ENCODE measurements at places on chromosomes 16 and 17.

- no peak for DNase-seq
Observed at GRCh38 chr16:82580298-82580890, 46.4 kb upstream of the CDH13 start.

DNA sequence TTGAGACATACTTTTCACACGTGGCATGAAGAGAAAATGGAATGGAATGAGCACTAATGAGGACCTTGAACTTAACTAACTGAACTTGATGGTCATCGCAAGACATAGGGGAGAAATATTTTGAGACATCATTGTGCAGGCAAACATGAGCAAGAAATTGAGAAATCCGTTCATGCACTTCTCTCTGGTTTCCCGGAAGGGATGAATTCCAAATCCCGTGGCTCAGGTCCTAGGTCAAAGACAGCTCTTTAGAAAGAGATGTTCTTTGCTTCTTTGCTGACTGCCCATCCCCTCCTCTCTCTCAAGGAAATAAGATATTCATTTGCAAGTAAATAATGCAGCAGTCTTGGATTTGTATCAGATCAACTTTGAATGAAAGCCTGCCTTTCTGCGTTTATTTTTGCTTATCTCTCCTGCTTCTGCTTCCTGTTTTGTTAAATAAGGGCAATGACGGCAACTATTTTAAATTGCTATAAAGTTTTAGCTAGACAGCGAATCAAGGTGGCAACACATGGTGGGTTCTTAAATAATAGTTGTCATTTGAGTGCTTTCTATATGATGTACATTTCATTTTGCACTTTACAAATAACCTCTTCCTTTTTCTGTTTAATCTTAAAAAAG is 657.8 kb downstream of the MAF start:
- no peak for DNase-seq

DNA sequence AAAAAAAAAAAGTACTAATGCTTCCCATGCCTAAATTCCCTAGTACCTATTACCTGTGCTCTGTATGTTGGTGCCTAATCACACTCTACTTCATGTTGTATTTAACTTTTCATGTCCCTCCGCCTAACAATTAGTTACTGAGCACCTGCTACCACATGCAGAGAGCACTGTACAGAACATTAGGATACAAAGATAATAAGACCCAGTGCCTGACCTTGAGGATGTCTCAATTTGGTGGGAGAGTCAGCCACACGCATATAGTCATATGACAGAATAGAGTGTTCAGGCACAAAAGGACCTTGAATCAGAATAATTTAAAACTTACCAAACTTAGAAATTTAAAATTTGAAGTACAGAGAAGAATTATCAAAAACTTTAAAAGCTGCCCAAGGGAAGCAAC is 42.1 kb downstream of the USP31 start:
- no peak for DNase-seq

DNA sequence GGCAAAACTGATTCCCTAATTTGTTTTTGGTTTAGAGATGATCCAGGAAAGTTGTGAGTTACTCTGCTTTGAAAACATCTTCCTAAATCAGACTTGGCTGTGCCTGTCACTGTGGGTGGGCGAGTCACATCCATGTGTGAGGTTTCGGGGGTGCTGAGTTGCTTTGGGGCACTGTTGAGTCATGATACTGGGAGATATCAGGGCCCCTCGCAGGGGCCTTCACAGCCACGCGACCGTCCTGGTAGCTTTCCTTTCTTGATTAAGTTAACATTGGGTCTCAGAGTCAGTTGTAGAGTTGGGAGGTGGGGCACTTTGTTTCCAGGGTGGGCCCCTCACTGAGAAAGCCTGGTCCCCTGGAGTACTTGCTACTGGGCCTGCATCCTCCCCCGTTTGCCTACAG is 58.3 kb upstream of the LGALS9 start:
- peak; percentile 62 for DNase-seq

DNA sequence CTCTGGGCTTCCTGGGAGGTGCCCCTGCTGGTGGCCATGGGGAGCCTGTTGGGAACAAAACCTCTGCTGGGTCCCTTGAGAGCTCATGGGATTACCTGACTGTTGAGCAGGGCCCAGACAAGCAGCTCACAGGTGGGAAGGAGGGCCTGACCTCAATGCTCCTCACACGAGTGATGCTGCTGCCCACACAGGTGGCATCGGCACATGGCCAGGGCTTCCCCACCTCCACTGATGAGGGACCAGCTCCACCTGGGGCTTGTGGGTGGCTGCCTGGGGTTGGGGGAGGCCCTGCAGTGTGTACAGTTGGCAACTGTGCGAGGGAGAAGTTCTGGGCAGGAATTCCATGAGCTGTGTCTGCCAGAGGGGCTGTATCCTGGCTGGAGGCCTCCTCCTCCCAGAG is 87.8 kb upstream of the NLRP1 start:
- no peak for DNase-seq

DNA sequence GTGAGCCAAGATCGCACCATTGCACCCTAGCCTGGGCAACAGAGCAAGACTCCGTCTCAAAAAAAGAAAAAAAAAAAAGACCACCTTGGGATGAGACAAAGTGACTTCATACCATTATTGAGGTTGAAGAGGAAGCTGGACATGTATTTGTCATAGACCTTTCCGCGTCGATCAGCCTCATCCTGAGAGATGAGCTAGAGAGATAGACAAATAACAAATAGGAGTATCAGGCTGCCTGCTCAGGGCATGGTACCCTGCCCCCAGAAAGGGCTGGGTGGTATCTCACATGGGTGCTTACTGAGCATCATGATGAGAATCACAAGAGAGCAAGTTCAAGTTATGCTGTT is 22.1 kb downstream of the CNTNAP1 start:
- DNase-seq: no peak

DNA sequence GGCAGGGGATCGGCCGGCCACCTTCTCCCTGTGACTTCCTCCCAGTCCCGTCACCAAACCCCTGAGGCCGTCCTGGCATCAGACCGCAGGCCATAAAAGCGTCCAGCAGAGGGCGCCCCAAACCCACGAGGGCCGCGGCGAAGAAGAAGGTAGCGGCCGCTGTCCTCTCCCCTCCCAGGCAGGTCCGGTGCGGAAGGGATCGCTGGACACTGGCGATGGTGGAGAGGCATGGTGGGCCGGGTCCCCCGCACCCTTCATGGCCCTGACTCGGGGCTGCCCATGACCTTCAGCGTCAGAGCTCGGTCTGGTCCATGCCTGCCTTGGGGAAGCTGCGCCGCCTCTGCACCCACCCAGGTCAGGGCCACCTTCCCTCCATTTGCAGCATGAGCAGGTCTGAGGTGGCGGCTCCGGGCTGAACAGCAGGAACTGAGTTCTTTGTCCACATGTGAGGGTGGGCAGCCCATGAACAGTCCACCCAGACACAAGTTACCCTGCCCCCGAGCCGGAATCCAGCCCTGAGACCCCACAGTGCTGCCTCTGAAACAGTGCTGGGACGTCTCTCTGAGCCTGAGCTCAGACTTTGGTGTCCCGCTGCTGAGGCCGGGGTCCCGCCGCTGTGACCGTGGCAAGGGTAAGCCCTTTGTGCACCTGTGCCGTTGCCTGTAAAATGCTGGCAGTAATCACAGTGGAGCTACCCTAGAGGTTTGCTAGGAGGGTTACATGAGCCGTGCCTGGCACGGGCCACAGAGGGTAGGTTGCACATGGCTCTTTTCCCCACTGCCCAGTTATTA is 40.8 kb upstream of the CMIP start:
- peak; percentile 66 for DNase-seq

GRCh38 chr16:12231666-12232065 is 255.1 kb downstream of the SNX29 start:
- DNase-seq: no peak

DNA sequence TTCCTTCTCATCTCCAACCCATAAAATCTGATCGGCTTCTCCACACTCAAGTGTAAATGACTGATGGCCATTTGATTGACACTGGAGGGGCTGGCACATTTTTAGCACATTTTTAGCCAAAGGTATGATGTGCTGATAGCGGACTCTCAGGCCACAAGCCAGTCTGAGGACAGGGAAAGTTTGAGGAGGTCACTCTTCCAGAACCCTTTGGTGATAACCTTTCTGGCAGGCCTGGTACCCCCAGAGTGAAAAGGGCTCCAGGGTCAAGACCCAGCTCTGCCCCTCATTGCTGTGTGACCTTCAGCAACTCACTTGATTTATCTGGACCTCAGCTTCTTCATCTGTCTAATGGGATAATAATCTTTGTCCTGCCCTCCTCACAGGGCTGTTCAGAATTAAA is 1.7 kb upstream of the NLRC5 start:
- DNase-seq: no peak

GRCh38 chr17:51598824-51599223 is 338.5 kb downstream of the UTP18 start:
- DNase-seq: no peak

- DNase-seq: no peak
Observed at GRCh38 chr16:14164916-14165662, 94.0 kb downstream of the MRTFB start.

DNA sequence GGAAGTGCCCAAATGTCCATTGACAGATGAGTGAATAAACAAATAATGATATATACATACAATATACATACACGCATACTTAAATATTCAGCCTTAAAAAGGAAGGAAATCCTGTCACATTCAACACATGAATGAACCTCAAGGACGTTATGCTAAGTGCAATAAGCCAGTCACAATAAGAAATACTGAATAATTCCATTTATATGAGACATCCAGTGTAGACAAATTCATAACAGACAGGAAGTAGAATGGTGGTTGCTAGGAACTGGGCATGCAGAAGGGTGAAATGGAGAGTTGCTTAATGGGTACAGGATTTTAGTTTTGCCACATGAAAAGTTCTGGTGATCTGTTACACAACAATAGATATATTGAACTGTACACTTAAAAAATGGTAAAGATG is 8.8 kb upstream of the ITGB4 start:
- DNase-seq: no peak

All from stimulated activated naive CD4-positive, alpha-beta T cell treated with Interleukin-2 at 50 U/mL for 16 hours (primary cell).